Progenitor cell of endocrine pancreas (in vitro differentiated cells): ENCODE measurements at places on chromosomes 4 and X. TPM values are rescaled to one million over a fixed set of nuclear protein-coding genes. Genes with fewer than 3 reads are reported as not detected.

Gene LYAR
- 18.7 and 20.4 TPM in 2 replicates for total RNA-seq

DNA sequence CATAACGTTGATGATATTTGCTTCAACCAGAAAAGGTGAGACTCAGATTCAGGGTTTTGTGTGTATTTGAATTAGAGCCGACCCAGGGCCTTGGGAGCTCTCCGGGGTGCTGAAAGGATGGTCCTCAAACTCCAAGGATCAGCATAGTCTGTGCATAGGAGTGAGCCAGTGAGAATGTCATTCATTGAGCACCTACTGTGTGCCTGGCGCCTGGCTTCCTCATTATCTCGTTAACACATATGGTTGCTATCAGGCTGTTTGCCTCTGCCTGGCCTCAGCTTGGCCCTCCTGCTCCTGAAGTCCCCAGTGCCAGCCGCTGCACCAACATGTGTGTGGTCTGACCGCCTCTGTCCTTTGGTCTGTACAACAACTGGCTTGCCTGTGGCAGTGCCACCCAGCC, 25.1 kb upstream of the JAKMIP1 start:
- peaks cover 36% of the 10 kb centered on the region for H3K27me3 ChIP-seq
- no peak overlapping the region for H3K27ac ChIP-seq
- H3K36me3 ChIP-seq = no peaks in the 10 kb centered on the region
- H3K4me3 ChIP-seq = no peak overlapping the region

DNA sequence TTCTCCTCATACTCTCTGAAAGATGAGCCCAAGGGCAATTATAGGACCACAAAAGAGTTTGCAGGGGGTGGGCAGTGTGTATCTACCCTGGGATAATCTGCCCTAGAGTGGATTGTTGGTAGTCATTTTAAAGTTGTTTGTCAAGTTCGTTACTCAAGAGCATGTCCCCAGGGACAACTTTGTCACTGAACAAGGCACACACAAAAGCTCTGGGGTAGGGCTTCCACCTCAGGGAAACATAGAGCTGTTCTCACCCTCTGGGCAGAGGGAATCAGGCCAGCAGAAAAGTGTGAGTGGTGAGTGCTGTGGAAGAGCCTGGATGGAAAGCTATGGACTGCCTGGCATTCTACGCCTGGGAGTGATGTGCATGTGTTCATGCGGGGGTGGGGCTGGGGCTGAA, 23.3 kb upstream of the LEF1 start:
- H3K36me3 ChIP-seq = no peaks in the 10 kb centered on the region
- DNase-seq = no peak
- H3K27me3 ChIP-seq = peaks cover 42% of the 10 kb centered on the region
- peaks cover 10% of the 10 kb centered on the region for H3K4me1 ChIP-seq
- no peak overlapping the region for H3K27ac ChIP-seq
- no peak overlapping the region for H3K4me3 ChIP-seq

DNA sequence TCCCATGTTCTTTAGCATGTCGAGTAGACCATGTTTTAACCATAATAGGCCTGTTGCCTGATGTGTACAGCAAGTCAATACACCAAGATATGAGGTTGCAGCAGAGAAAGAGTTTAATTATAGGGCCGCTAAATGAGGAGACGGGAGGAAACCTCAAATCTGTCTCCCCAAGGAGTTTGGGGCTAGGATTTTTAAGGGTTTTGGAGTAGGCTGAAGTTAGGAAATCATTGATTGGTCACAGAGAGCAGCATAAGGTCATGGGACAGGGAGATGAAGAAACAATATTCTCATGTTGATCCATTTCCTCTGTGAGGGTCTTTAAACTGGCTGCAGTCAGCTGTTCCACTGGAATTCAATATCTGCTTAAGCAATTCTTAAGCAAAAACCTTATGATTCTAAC, 160.2 kb upstream of the GALNT7 start:
- H3K27ac ChIP-seq = no peak overlapping the region
- DNase-seq = no peak
- no peaks in the 10 kb centered on the region for H3K27me3 ChIP-seq
- H3K4me1 ChIP-seq = peaks cover 4% of the 10 kb centered on the region
- no peak overlapping the region for H3K4me3 ChIP-seq
- no peaks in the 10 kb centered on the region for H3K36me3 ChIP-seq

DNA sequence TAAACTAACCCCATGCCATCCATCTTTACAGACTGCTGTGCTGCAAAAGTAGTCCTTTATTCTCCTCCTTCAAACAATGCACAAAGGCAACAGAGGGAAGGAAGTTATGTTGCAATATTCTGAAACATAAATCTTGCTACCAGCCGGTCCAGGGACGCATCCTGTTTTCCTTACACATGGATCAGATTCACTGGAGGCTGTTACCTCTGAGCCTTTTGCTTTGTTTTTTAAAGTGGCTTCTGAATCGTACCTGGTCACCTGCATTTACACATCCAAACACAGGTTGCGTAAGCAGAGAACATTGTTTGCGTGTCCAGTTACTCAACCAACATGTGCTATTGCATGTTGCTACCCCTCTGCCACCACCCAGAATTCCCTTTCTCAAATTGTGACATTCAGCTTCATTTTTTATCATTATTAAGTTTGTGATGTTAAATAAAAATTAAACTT, 8.8 kb downstream of the PPARGC1A start:
- DNase-seq = no peak
- H3K4me3 ChIP-seq = no peak overlapping the region
- peaks cover 25% of the 10 kb centered on the region for H3K4me1 ChIP-seq
- H3K27me3 ChIP-seq = peaks cover 2% of the 10 kb centered on the region
- H3K36me3 ChIP-seq = no peaks in the 10 kb centered on the region
- H3K27ac ChIP-seq = no peak overlapping the region
